ENCODE measurements at places on chromosomes 4 and X. TPM values are rescaled to one million over a fixed set of nuclear protein-coding genes. Genes with fewer than 3 reads are reported as not detected.

The DACH2 gene
- not detected for total RNA-seq

The TCEAL9 gene
- 0.97 TPM for total RNA-seq

The SPANXA2 gene
- not detected for total RNA-seq

The TRIML2 gene
- total RNA-seq = not detected

The NXF2B gene
- not detected for total RNA-seq

The SPON2 gene
- 26.7 TPM for total RNA-seq

The ERCC6L gene
- total RNA-seq = 9.6 TPM

The GPR50 gene
- total RNA-seq = not detected

The CLTRN gene
- 0.23 TPM for total RNA-seq

The CDS1 gene
- total RNA-seq = not detected

DNA sequence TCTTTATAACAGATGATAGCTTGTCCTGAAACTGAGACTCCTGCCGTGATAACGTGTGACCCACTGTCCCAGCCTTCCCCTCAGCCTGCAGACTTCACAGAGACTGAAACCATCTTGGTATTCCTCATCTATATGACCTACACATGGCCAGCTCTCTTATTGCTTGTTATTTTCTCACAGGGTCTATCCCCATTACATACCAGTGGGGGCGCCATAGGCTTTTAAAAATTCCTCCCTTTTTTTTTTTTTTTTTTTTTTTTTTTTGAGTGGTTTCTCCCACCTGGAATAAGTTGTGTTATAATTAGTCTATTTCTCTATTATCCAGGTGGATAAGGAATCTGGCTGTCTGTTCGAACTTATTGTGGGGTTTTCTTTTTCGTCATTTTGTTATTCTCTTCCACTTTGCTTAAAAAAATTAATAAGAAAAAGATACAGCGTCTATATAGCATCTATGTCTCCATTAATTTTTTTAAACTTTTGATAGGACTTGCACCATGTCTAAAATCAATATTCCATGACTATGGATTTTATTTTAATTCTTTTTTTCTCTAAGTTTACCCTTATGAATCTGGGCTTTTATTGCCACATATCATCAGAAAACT, 47.2 kb downstream of the GYG2 start:
- DNase-seq = no peak

- DNase-seq = no peak
Observed at GRCh38 chrX:75997692-75998091, 175.2 kb upstream of the PBDC1 start.

GRCh38 chr4:163548481-163549243, 54.2 kb downstream of the TMA16 start:
- no peak for DNase-seq

GRCh38 chr4:148044089-148044911, 312.4 kb downstream of the ARHGAP10 start:
- no peak for DNase-seq

- no peak for DNase-seq
Observed at GRCh38 chrX:31847773-31848172, 775.9 kb upstream of the FTHL17 start.

- DNase-seq = no peak
Observed at GRCh38 chr4:142314247-142314646, 531.9 kb downstream of the INPP4B start.

DNA sequence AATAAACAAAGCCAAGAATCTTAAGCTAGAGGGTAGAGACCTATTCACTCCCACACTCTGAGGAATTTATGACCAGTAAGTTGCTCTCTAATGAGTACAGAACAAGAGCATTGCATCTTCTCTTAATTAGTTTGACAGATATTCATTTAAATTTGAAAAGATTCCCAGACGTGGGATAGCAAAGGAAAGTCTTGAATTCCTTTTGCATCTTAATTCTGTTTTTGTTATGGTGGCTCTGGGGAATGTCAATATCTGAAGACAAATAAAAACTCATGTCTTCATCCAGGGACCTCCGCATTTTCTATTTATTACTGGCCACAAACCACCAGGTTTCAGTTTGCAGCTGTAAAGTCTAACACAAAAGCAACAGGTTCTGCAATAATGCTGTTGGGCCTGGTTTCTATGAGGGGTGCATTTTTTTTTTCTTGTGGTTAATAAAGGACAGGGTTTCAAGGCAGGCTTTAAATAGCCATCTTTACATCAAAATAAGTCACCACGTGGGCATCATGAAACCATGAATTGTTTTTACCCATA, 172.3 kb downstream of the SHROOM3 start:
- no peak for DNase-seq

DNA sequence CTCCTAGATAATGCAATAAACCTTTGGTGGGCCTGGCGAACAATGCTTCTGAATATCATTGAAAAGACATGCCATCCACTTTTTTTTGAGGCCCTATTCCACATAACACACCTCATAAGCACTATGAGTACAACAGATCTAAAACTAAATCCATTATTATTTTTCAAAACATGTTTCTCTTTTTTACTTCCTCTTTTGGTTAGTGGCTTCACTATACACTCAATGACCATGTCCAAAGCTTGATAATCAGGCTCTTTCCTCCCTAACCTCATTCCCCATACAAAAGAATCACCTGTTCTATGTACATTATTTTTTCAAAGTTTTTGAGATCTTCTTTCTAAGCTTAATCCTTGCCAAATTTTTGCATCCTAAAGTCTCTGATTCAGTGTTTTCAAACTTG, 20.4 kb upstream of the NPY2R start:
- DNase-seq = no peak

DNA sequence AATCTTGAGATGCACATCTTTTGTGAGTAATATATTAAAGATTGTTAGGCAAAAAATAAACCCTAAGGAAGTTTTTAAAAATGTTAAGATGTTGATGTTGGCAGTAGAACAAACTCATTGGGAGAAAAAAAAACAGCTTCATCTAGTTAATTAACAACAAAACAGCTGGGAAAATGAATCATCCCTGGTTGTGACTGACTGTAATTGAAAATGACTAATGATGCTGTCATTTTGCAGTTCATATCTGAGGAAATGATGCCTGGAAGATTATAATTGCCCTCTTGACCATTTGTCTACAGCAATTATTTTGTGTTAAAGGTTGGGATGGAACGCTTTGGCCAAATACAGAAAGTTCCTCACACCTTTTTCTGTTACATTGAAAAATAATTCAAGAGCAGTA, 760.4 kb upstream of the FTHL17 start:
- DNase-seq = no peak

DNA sequence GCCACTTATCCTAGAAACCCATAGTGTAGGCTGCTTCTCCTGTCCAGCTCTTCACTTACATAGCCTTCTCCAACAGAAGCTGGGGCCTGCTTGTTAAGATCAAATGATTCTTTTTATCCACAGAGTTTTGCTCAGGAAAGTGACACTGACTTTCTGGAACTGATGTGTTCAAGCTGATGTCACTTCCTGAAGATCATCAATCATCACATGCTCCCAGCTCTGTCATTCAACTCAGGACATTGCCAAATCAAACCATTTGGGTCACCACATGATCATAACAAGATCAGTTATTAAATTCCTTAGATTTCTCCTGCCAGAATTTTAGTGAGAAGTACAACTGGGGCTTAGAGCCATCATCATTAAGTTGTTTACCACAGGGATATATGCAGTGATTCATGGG, 39.4 kb downstream of the GLRA3 start:
- no peak for DNase-seq

DNA sequence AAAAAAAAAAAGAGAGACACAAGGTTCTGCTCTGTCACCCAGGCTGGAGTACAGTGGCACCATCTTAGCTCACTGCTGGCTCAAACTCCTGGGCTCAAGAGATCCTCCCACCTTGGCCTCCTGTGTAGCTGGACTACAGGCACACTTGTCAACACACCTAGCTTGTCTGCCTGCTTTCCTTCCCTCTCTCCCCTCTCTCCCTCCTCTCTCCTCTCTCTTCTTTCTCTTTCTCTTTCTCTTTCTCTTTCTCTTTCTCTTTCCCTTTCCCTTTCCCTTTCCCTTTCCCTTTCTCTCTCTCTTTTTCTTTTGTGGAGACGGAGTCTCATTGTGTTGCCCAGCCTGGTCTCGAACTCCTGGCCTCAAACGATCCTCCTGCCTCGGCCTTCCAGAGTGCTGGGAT, 132.1 kb downstream of the DIPK2B start:
- DNase-seq = no peak

DNA sequence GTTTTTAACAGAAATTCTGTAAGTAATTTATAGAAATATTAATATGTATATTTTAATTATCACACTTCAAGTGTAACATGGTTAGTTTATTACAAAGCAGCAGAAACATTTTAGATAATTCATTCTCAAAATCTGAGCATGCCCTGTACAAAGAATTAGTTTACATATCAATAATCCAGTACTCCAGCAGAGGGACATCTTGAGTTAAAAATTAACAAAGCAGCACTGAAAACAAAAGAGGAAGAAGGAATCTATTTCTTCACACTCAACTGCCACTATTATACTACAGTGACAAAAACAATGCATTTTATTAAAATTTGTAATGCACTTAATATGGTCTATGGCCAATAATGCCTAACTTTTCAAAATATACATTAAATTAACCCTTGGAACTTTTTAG, 179.1 kb upstream of the KLHL4 start:
- DNase-seq = no peak

- DNase-seq = no peak
Observed at GRCh38 chr4:67700116-67700737, 728 bp downstream of the UBA6 start.

DNA sequence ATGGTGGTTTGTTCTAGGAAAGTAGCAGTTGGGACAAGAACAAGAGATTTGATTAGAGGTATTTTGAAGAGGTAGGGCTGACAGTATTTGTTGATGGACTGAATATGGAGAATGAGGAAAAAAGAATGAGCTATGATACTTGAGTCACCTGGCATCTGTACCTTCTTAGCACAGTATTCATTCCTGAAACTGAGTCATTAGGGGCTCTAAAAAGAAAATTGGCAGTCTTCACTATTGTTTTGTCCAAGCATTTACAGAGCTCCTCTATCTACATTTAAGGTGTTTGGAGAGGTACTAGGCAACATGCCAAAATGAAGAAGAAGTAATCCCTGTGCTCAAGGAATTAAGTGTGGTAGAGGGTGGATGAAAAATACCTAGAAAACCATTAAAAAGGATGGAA, 165.8 kb downstream of the SHROOM4 start:
- no peak for DNase-seq

- no peak for DNase-seq
Observed at GRCh38 chrX:132365490-132365889, 123.3 kb downstream of the MBNL3 start.

GRCh38 chr4:55397520-55398321, 2.0 kb downstream of the TMEM165 start:
- no peak for DNase-seq

DNA sequence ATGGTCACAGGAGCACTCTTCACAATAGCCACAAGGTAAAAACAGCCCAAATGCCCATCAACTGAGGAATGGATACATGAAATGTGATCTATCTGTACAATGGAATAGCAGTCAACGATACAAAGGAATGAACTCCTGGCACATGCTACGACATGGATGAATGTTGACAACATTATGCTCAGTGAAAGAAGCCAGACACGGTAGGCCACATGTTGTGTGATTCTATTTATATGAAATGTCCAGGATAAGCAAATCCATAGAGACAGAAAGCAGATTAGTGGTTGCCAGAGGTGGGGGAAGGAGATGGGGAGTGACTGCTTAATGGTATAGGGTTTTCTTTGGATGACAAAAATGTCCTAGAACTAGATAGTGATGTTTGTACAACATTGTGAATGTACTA, 58.7 kb upstream of the GPM6B start:
- DNase-seq = no peak
